ENCODE measurements at places on chromosomes 6 and 20.

DNA sequence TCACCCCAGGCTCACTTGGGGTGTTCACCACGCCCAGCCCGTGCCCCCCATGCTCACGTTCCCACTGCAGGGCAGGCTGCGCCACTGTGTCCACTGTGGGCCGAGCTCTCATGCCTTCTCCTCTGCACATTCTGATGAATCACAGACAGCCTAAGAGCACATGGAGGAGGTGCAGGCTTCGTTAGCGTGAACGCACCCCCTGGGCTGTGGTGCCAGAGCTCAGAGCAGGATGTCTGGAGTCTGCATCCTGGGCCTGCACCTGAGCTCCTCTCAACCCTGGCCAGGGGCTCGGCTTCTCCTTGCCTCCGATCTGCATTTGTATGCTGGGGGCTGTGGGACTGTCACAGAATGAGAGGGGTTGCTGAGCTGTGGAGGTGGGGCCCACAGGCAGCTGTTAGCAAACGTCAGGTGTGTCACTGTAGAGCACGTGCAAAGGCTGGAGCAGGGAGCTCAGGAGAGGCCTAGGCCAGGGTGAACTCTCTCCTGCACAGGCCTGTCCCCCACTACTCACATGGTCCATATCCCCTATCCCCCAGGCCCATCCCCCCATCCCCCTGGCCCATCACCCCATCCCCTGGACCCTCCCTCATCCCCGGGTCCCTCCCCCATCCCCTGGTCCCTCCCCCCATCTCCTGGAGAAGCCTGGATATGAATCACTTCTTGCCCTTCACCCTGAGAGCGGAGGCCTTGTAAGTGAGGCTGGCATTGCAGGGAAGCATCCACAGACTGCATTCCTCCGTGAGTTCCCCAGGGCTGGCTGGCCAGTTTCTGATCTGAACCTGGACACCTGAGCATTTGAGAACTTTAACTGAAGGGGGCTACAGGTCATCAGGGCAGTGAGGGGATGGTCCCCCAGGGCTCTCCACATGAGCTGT lies 309.5 kb downstream of the TAF4 start:
- no peak for DNase-seq

DNA sequence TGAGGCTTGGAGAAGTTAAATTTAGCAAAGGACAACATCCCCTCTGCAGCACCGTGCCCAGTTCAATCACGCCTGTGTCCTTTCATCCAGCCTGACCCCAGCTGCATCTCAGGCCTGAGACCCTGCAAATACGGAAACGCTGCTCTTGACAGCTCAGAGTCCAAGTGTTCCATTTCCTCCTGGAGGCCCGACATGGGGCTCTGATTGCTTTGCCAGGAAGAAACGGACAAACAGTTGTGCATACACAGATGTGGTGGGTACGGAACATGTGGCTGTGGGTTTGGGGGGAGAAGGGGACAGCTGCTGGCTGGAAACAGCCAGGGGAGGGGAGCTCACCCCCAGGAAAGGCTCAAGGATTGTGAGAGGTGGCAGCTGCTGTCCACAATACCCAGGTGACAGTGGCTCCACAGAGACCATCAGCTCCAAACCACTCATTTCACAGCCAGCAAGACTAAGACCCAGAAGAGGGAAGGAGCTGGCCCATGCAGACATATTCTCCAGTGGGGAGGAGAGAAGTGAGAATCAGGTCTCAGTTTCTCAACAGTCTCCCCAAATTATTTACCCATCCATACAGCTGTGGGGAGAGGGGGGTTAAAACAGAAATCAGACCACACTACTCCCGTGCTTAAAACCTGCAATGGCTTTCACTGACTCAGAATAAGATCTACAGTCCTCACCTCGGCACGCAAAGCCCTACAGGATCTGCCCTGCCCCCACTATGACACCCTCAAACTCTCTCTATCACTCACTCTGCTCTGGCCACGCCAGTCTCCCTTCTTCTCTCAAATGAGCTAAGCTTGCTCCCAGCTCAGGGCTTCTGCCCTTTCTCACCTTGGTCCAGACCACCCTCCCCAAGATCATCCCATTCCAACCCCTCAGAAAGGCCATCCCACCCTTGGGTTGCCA lies 89.1 kb downstream of the PREX1 start:
- no peak for DNase-seq

- no peak for DNase-seq
Observed at GRCh38 chr6:41824571-41825569, 37.4 kb downstream of the TOMM6 start.

DNA sequence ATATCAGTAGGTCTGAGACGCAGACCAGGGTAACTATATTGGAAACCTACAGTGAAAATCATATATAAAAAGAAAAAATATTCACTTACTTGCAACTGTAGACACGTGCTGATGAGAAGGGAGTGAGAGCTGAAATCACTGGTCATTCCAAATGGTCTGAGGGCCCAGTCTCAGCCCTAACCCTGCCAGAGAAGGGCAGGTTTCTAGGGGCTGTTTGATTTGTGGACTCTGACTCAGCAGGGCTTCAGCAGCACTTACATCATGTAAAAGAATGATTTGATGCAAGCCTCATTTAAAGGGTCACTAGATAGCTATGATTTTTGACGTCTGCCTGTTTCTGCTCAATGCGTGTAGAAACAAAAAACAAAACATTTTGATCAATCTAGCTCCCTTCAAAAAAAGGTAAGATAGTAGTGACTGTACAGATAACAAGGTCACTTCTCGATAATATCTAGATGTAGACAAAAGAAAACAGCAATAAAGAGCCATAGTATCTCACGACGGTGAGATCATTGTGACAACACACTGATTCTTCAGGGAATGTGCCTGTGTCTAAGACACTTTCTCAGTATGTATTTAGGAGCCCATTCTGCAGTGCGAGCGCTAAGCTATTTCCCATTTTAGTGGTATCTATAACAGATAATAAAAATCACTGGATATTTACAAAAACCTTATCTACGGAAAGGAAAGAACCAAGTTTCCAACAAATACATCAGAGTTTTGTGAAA lies 307.2 kb downstream of the HIVEP2 start:
- no peak for DNase-seq

DNA sequence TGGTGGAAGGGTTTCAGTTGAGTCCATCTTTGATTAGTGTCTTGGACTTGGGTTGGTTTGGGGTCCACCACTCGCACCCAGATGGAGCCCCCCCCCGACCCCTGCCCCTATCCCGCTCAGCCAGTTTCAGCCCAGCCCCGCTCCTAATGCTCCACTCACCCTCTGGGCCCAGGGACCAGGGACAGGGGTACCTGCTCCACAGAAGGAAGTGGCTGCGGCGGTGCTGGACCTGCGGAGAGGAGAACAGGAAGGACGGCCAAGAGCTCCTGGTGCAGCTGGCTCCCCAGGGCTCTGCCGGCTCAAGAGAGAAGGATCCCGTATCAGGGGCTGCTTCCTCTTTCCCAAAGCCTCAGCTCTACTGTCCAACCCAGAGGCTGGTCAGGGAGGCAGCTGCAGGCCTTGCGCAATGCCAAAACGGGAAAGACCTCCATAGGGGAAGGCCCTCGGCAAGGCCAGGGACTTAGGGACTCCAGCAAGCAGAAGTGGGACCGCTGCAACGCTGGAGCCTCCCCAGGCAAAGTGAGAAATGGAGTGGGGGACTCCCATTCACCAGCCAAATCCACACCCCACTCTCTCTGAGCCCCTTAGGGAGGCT lies at the start of gene SIGLEC1:
Gene SIGLEC1, minus strand, starts transcription at position 322 of the 595 bp plus-strand sequence. CDS start 5,472 bp downstream, outside the sequence.
- DNase-seq, result no peak

GRCh38 chr20:58603721-58604120 lies 47.4 kb upstream of the STX16 start:
- DNase-seq, result no peak

GRCh38 chr20:56358070-56358469 lies 704 bp upstream of the FAM210B start:
- DNase-seq, result no peak

- DNase-seq, result no peak
Observed at GRCh38 chr6:151018046-151018445, 152.5 kb downstream of the MTHFD1L start.

DNA sequence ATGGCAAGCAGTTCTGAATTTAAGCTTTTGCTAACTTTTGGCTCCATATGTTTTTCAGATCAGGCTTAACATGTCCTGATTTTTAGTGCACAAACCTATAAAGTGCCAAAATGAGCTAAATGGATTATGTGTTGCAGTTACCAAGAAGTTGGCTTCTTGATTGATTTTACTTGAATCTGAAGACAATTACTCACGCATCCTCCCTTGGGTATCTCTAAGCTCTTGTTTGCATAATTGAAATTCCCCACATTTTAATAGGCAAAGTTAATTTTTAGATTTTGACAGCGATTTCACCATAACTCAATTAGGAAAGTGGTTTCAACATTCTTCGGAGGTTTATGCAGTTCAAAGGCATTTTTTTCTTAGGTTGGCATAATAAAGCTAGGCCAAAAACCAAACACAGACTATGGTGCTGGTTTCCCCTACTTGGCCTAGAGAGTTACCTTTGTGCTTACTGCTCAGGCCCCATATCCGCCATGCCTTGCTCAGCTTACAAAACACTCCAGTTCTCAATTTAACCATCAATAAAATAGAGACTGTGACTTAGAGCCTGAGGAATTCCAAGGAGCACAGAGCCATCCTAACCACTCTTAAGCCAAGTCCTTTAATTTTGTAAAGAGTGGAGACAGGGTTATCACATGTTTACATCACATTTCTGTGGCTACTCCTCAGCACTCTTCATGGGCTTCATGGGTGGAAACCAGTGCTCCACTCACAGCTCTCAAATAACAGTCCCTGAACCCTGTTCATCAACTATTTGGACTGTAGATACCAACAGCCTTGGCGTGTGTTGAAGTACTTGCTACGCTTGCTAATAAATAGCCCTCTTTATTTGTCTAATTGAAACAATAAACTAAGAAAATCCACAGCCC lies 32.1 kb downstream of the LAMA4 start:
- no peak for DNase-seq

DNA sequence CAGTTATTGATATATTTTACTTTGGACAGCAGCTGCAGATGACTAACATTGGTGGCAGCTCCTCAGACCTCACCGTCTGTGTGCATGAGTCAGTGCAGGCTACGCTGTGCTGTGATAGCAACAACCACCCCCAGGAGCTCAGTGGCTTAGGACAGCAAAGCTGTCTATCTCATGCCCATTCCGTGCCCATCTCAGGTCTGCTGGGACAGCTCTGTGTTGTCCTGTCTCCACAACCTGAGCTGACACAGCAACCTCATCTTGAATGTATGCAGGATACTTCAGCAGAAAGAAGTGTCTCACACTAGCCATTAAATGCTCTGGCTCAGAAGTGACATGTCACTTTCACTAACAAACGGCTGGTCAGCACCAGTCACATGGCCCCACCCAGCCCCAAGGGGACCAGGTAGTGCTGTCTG lies 47.7 kb downstream of the BANF2 start:
- no peak for DNase-seq

DNA sequence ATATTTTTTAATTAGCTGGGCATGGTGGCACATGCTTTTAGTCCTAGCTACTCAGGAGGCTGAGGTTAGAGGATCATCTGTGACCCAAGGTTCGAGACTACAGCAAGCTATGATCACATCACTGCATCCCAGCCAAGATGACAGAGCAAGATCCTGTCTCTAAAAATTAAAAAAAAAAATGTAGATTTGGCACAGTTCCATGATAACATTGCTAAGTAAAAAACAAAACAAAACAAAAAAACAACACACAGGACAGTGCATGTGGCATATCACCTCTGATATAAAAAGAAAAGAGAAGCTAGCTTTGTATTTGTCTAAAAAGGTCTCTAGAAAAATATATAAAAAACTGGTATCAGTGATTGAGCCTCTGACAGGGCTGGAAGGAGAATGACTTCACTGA lies 24.6 kb downstream of the RNF24 start:
- DNase-seq, result no peak

DNA sequence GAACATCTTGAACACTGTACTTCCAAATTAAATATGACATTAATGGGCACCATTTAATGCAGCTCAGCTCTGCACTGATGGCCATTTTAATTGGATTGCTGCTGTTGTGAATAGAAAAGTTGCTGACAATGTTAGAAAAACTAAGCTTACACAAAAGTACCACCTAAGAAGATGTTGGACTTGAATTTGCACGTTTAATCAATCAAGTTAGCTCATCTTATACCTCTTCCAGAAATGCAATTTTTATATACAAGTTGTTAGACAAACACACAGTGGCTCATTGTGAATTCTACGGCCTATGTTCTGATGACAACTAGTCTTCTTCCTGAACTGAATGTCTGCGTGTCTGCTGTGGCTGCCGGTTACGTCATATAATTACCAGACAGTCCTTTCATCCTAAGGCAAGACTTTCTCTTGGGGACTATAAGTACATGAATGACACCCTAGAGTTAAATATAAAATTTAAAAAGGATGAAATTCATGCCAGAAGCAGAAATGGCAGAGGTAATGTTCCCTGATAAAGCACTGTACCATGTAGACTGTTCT lies 330.2 kb downstream of the EPM2A start:
- no peak for DNase-seq

DNA sequence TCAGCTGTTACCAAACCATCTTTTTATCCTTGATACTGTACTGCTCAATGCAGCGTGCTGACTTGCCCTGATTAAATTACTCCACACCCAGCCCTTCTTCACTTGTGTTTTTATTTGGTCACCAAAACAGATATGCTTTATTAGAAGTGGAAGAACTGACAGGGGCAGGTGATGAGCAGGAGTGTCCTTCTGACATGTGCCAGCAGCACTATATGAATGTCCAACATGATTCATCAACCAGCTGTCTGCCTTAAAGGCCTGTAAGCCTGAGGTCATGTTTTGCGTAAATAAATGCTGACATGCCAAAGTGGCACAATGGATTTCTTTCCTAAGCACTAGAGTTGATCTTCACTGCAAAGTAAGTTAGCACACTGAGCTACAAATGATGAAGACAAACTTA lies 15.4 kb downstream of the POPDC3 start:
- DNase-seq, result no peak

DNA sequence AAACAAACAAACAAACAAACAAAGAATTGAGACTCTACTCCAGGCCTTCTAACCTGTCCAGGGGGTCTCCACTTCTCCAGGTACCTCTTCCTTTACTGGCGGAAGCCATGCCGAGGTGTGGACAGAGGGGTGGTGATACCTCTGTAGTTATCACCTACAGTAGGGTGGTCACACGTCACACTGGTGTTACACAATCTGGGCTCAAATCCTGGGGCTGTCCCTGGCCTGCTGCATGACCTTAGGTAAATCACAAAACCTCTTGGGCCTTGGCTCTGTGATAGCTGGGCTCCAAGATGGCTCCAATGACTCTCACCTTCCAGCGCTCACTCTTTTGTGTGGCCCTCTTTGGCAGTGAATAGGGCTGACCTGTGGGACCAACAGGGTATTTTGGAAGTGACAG lies 76.8 kb upstream of the ZNFX1 start:
- no peak for DNase-seq

DNA sequence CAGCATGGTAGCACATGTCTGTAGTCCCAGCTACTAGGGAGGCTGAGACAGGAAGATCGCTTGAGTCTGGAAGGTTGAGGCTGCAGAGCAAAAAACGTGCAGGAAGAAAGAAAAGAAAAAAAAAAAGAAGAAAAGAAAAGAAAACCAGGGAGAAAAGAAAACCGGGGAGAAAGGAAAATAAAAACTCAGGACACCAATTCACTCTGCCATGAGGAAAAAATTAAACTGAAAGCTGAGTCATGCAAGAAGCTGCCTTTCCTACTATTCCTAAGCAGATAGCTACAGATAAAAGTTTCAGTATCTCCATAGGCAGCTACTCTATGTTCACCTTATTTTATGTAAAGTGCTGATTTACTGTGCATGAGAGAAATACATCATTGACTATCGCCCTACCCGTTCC lies 10.5 kb downstream of the PTGIS start:
- DNase-seq, result no peak

GRCh38 chr6:41688256-41688965 lies 47.0 kb downstream of the TFEB start:
- no peak for DNase-seq

Measured in stimulated activated CD8-positive, alpha-beta memory T cell treated with anti-CD3 and anti-CD28 coated beads, Interleukin-2, amount 100 ng/mL, for 1 hour (primary cell).